EL (cell line): ENCODE measurements at places on chromosomes 6 and 20.

- DNase-seq = no peak
Observed at GRCh38 chr20:60765821-60766403, 486.1 kb upstream of the CDH4 start.

DNA sequence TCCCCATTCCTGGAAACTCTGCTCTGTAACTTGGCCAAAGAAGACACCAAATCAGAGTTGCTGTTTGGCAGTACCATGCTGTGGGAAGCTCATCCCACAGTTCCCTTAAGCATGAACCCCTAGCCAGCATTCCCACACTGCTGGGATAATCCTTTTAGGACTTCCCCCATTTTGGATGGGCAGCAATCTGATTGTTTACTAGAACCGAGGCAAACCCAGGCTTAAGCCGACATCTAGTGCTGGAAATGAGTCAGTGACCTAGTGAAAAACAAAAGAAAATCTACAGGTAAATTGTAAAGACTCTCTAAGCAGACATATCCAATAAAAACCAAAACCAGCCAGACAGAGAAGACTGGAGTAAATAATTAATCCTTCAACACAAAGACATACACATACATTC lies 5.2 kb downstream of the DNAH8 start:
- DNase-seq = no peak

DNA sequence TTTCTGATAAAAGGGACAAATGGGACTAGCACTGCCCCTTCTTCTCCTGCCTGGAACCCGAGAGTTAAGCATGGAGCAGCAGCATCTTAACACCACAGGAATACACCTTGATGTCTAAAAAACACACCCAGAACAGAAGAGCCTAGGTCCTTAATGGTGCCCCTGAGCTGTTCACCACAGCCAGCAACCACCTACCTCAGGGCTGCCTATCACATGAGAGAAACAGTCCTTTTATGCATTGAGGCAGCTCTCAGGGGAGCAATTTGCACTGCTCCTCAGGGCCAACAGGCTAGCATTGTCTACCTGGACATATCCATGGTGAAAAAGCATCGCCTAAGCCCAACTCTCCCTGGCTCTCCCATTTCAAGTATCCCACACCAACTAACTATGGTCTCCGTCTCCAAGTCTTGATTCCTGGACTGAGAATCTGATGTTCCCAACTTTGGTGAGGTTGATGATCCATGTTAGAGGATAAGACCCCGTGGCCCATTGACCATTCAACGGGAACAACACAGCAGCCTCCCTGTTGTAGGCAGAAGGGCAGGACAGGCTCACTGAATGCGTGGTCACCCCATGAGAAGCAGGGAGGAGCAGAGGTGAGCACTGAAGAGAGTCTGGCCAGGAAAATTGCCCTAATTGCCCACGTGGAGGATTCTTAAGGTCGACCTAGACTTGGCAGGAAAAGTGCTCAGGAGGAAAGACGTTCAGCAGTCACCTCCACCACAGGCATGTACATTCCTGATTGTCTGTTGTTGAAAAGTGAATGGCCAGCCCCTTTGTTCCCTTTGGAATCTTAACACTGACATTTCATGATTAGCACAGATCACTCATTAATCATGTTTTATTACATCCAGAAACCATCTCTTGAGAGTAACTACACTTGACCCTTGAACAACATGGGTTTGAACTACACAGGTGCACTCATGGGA lies 4.2 kb upstream of the APMAP start:
- no peak for DNase-seq

DNA sequence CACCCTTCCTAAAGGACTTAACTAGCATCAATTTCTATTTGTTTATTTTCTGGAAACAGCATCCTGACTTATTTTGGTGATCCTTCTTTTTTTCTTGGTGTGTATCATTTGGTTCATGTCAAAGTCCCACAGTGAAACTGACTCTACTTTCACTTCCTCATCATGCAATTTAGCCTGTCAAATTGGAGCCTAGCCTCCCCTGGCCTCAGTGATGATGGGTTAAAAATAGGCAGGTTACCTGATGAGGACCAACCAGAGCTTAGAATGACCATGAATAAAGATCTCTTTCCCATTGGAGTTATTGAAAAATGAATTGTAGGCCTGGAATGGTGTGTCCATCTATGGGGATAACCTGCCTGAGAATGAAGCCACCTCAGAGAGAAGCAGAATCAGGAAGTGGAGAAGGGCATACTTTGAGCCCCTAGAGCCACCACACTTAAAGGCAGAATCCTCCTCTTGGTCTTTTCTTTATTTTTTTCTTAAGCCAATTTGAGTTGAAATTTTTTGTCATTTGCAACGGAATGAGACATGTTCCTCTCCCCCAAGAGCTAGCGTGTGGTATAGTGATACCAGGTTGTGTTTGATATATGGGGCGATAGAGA lies 105.6 kb downstream of the BTBD3 start:
- DNase-seq = no peak

- DNase-seq = no peak
Observed at GRCh38 chr20:37915800-37916570, 13.1 kb downstream of the VSTM2L start.

- DNase-seq = no peak
Observed at GRCh38 chr6:137002505-137002904, 42.3 kb downstream of the IL20RA start.

GRCh38 chr6:71351190-71351589 lies 62.6 kb downstream of the OGFRL1 start:
- no peak for DNase-seq

- no peak for DNase-seq
Observed at GRCh38 chr6:119544325-119545175, 195.0 kb upstream of the MAN1A1 start.

- DNase-seq = no peak
Observed at GRCh38 chr6:11782524-11782923, 3.9 kb upstream of the ADTRP start.

DNA sequence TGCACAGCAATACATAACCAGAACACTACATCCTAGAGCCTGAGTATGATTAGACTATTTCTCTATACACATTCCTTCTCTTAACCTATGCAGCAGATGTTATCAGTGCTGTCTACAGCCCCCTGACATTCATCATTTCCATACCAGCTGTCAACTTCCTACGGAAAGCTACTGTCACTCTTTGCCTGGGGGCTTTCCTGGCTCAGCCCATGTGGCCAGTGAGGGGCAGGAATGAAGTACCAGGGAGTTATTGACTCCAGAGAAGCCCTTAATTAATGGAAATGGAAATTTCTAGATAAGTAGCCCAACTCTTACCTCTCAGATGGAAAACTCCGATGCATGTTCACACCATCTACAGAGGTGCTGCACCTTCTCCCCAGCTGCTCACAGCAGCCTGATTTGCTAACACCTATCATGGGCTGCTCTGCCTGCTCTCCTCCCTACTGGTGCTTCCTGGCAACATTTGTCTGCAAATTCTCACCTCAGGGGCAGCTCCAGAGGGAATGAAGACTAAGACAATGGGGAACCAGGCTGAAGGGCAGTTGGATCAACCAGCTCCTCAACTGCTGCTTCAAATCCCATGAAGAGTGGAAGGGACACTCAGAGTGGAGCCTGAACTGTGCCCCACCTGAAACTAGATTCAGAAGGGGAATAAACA lies 59.6 kb downstream of the LINC00237 start:
- no peak for DNase-seq

- no peak for DNase-seq
Observed at GRCh38 chr6:7685276-7685675, 40.6 kb upstream of the BMP6 start.

- no peak for DNase-seq
Observed at GRCh38 chr6:44138717-44139350, 11.5 kb downstream of the TMEM63B start.

DNA sequence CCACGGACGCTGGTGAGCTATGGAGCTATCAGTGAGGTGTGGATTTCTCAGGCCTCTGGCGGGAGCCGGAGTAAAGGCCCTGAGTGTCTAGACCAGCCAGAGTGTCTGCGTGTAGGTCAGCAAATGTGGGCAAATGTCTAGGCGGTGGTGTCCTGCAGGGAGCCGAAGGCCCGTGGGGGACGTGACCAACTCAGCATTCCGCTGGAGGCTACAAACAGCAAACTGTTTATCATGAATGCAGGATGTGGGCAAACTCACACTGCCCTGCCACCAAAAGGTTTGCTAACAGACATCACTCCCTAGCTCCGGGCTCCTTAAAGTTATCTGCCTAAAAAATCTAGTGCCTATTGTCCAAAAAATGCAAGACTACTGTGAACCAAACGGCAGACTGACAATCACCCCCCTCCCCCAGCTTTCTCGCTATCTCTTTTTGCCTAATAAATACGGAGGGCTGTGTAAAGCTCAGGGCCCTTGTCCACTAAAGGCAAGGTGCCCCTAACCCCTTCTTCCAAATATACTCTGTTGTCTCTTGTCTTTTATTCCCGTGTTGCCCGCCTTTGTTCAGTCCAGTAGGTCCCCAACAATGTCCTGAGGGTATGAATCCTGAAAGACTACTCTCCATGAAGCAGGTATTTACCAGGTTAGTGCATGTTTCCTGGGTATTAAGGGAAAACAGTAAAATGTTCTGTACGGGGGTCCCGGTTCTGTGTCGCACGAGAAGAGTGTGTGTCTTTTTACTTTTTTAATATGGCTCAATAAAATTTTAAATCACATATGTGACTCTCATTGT lies 29.0 kb upstream of the AFDN start:
- DNase-seq = no peak

DNA sequence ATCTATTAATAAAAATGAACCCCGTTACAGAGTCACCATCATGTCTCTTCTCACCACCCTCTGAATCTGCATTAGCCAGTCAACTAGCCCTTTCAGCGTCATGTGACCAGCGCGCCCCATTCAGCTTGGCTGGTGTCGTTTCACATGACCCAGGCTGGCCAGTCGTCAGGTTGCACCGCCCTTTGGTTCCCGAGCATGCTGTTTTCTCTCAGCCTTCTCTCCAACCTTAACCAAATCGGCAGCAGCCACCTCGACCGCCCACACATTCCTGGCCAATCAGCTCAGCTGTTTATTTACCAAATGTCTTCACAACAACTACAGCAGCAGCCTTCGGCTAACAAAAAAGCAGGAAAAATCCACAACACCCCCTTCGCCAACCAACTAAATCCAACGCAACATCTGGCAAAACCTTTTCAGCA lies 5.6 kb downstream of the SRSF3 start:
- peak; percentile 56 for DNase-seq

DNA sequence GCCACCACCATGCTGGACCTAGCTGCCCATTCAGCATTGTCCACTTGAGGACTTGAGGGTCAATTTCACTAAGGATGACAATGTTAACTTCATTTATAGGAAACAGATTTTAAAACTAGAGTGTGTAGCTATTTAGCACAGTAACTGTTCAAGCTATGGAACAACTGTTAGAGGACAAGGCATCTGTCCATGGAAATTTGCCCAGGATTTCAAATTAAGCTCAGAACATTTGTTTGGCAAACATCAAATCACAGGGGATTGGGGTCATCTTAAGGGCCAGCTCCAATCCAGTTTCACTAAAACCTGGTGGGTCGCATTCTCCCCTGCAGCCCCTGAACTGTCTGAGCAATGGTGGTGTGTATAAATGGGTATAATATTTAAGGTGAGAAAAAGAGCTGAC lies 35.1 kb downstream of the PM20D2 start:
- no peak for DNase-seq

- no peak for DNase-seq
Observed at GRCh38 chr6:143038833-143039232, 21.9 kb upstream of the AIG1 start.

DNA sequence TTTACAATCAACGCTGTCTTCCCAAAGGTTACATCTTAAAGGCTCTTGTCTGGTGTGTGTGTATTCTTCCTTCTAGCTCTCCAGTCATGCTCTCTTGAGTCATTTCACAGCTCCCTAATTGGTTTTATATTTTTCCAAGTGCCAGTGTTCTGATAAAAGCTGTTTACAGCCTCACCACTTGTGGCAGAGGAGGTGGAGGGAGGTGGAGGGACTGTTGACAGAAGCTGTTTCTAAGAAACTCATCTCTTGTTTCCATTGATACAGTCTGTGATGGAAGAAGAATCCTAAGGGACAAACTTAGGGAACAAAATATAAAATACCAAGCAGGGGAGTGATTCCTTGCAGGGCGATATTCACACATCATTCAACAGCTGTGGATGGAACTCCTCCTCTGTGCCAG lies 64.0 kb downstream of the QRSL1 start:
- no peak for DNase-seq

DNA sequence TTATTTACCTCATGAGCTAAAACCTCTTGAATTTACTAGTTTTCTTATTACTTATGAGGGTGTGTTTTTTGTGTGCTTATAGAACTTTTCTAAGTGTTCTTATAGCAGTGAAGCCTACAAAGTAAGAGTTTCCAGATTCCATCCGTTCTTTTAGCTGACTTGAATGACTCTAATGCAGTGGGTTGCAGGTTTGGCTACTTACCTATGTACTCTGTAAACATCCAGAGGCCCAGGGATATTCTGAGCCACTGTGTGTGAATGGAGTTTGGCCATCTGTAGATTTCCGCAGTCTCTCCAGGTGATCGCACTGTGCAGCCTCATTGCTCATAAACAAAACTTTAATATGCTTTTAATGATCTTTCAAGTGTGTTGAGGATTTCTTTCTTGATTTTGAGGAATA lies 157.8 kb downstream of the MYO6 start:
- no peak for DNase-seq

DNA sequence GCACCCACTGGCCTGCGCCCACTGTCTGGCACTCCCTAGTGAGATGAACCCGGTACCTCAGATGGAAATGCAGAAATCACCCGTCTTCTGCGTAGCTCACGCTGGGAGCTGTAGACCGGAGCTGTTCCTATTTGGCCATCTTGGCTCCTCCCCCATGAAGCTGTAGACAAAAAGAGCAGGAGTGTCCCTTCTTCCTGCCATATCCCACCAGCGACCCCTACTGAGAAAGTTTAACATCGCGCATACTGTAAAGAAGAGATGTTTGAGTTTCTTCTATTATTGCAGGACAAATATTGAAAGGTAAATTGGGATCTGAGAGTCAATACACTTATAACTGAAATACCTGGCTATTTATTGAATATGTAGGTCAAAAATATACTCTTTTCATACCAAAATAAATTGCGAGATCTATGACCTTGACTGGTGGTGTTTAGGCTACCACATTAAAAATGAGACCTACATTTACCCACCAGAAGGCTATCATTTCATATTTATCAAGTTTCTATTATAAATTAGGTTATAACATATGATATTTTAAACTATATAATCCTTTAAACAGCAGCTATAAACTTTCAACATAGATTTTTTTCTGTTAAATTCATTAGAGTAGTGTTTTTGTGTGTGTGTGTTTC lies 586.3 kb downstream of the HTR1B start:
- DNase-seq = peak; percentile 79

DNA sequence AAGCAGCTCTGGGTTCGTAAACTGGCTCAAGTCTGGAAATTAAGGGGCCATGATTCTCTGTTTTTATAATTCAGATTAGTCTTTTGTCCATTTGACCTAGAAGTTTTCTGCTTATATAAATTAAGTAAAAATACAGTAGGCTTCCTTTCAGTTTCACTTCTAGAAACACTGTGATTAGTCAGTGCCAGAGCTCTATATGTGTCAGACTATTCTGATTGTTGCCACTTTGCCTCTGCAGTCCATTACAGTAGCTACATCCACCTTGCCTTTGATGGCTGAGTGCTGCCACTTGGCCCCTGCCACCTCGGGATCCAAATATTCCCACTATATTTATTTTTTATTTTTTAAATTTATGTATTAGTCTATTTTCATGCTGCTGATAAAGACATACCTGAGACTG lies 7.9 kb downstream of the ZC2HC1B start:
- peak; percentile 6 for DNase-seq

GRCh38 chr6:50655848-50656453 lies 57.4 kb upstream of the TFAP2D start:
- DNase-seq = no peak

- no peak for DNase-seq
Observed at GRCh38 chr6:90428514-90428913, 131.9 kb upstream of the BACH2 start.
